PC-9 (cell line): ENCODE measurements at places on chromosomes 5 and 9. TPM values are rescaled to one million over a fixed set of nuclear protein-coding genes. Genes with fewer than 3 reads are reported as not detected.
A peak's percentile ranks its signal among the peaks of the same experiment; 100 is the strongest.

CTXN3 gene
- not detected in 2 replicates for total RNA-seq

- no peak for DNase-seq
Observed at GRCh38 chr5:172175263-172175719, 12.7 kb downstream of the STK10 start.

DNA sequence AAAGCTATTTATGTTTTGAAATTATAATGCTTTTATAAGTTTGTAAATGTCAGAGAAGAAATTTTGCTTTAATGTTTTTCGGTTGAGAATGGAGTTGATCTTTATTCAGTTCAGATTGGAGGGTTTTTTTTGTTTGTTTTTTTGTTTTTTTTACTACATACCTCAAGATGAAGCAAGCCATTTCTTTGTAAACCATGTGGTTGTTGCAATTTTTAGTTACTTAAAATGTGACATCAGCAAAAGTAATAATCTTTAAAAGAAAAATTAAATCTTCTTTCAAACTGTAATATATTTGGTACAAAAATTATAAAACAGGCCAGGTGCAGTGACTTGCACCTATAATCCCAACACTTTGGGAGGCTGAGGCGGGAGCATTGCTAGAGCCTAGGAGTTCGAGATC is 102.6 kb downstream of the CDC42SE2 start:
- no peak for DNase-seq

GRCh38 chr5:60540856-60541805 is 158.8 kb downstream of the DEPDC1B start:
- no peak for DNase-seq

GRCh38 chr9:69632768-69633167 is 39.4 kb downstream of the APBA1 start:
- no peak for DNase-seq

- DNase-seq, result no peak
Observed at GRCh38 chr9:20689833-20690232, 5.8 kb downstream of the FOCAD start.

DNA sequence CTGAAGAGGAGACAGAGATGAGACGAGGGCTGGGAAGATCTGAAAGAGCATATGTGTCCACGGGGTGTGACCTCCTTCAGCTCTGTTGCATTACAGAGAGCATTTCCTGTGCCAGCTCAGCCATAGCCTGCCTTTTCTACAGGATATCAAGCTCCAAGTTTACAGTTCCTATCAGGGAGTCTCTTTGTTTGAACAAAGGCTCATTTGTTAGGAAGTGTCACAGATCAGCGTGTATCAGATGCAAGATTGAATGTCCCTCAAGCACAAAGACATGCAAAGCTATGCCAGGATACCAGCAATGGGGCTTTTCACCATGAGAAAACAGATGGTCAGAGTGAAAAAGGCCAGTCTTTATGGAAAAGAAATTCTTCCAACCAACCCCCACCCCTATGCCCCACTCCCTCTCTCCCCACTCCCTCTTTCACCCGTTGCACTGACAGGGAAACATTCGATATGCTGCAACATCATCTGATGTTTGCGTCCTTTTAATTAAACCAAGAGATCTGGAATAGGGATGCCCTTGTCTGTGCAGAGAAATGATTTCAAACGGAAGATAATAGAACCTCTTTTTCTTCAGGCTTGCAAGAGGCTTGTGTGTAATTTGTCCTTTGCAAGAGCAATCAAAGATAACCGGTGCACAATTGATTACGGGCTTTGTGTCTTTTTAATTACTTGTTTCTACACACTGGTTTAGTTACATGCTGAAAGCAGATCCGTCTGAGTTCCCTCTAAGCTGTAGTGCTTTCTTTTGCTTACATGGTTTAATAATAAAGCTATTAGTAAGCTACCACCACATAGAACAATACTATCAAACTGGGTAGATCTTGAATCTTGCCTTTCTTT is 263.1 kb upstream of the RGMB start:
- DNase-seq, result no peak

PCDHGA6 gene
- 0.17 TPM in 1 of 2 replicates, not detected in the other for total RNA-seq

GRCh38 chr5:65483546-65484346 is 2.0 kb upstream of the ADAMTS6 start:
- peak; percentile 61 for DNase-seq

DNA sequence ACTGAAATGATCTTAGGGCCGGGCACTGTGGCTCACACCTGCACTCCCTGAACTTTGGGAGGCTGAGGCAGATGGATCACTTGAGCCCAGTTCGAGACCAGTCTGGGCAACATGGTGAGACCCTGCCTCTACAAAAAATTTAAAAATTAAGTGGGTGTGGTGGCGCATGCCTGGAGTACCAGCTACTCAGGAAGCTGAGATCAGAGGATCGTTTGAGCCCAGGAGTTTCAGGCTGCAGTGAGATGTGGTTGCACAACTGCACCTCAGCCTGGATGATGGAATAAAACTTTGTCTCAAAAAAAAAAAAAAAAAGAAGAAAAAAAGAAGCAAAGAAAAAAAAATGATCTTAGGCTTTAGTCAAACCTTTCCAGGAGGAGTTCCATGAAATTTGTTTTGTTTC is 41.8 kb downstream of the MEF2C start:
- no peak for DNase-seq

DNA sequence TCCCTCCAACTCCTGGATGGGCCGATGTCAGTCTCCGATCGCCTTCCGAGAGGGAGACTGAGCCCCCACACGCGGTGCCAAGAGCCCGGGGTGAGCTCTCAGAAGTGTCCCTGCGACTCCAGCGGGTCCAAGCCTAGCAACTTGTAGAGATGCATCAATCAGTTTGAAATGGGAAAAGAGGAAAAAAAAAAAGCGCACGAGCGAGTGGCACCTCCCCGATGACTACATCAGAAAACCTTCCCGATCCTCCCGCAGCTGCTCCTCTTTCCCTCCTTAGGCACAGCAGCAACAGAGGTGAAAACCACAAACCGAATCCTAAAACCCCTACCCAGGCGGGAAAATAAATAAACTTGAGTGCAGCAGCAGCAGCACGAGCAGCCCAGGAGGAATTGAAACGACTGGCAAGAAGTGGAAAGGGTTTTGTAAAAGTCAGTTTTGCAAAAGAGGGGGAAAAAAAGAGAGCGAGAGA is 1.0 kb upstream of the EFNA5 start:
- peak; percentile 56 for DNase-seq

DNA sequence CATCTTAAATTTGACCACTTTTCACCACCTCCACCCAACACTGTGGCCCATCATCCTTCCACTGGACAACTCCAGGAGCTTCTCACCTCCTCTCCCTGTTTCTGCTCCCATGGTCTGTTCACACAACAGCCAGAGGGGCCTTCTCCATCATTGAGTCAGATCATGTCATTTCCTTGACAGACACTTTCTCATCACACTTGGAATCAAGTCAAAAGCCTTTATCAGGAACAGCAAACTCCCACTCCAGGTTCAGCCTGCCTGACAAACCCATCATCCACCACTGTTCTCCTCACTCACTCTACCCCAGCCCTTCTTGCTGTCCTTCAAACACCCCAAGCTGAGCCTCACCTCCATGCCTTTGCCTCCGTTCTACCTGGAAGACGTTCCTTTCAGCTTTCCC is 78.4 kb upstream of the ADRA1B start:
- no peak for DNase-seq

DNA sequence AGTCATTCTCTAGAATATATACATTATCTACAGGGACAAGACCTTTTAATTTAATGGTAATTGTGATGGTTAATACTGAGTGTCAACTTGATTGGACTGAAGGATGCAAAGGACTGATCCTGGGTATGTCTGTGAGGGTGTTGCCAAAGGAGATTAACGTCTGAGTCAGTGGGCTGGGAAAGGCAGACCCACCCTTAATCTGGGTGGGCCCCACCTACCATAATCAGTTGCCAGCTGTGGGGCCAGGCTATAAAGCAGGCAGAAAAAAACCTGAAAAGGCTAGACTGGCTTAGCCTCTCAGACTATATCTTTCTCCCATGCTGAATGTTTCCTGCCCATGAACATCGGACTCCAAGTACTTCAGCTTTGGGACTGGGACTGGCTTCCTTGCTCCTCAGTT is 112.2 kb upstream of the SMC2 start:
- DNase-seq, result no peak

GRCh38 chr5:74177961-74178360 is 462.6 kb downstream of the ENC1 start:
- no peak for DNase-seq

- no peak for DNase-seq
Observed at GRCh38 chr9:109602987-109603386, 104.9 kb upstream of the PTPN3 start.

ADAMTS2 gene
- total RNA-seq, result not detected in 2 replicates

GRCh38 chr9:134295101-134295745 is 31.0 kb upstream of the RXRA start:
- DNase-seq, result no peak

PCDHB10 gene
- total RNA-seq, result not detected in 2 replicates

DNA sequence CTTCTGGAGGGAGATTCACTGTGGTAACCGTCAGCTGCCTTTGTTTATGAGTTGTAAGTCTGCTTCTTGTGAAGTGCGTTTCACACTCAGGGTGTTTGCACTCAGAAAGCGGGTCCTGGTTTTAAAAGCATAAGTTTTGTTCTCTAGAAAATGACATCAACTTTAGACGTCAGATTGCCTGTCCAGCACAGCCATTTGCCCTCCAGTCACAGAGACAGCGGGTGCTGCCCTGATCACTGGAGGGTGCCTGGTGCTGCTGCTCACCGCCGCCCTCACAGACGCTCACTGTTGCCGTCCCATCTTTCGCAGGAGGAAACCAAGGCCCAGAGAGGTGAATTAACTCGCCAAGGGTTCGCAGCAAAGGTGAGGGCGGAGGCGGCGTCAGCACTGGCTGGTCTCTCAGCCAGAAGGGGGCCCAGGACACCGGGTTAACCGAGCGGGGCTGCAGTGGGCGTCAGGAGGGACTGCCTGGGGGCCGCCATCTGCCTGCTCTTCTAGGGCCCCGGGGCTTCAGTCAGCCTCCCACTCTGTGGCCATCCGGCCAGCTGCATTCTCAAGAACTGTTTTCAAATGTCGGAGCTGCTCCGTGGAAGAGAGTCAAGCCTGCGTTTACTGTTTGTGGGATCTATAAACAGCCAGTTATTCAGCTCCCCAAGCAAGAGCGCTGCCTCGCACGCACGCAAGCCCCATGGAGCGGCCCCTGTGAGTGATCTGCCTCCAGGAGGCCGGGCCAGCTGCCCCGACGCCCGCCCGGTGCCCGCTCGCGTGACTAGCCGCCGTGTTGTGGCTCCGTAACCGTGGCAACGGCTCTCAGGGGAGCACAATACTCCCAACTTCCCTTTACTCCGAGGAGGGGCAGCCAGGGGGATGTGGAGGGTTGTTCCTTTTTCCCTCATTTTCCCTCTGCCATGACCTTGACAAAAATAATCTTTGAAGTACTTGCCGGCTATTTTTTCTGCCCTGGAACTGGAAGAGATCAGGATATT is 43.4 kb upstream of the EXOC3 start:
- DNase-seq, result peak; percentile 91

GRCh38 chr9:86600291-86600690 is 246.1 kb upstream of the TUT7 start:
- DNase-seq, result peak; percentile 8

ADGRV1 gene
- total RNA-seq, result 1.0 and 1.2 TPM in 2 replicates

- DNase-seq, result no peak
Observed at GRCh38 chr9:9124616-9125015, 1325.0 kb upstream of the DMAC1 start.

DNA sequence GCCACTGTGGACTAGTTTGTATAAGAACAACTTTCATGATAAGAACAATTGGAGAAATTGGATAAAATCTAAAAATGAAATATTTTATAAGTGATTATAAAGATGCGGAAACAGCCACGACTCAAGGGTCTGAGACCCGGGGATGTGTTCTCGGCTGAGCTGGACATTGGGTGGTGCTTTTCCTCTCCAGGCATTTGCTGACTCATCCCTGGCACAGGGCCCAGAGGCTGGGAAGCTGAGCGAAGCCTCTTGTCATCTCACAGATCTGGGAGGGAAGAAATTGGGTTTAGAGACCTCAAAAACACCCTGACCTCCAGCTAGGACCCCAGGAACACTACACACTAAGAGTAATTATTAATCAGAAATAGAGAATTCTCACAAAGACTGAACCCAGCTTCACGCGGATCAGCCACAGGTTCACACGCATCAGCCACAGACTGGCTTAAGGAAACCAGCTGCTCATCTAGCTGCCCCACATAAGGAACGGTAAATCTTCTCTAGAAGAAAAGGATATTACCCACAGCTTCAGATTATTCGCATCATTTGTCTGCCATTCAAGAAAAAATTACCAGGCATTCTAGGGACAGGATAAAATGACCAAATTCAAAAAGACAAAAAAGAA is 2.8 kb upstream of the OR2V1 start:
- DNase-seq, result peak; percentile 80

YTHDC2 gene
- total RNA-seq, result 14.9 and 18.6 TPM in 2 replicates

DNA sequence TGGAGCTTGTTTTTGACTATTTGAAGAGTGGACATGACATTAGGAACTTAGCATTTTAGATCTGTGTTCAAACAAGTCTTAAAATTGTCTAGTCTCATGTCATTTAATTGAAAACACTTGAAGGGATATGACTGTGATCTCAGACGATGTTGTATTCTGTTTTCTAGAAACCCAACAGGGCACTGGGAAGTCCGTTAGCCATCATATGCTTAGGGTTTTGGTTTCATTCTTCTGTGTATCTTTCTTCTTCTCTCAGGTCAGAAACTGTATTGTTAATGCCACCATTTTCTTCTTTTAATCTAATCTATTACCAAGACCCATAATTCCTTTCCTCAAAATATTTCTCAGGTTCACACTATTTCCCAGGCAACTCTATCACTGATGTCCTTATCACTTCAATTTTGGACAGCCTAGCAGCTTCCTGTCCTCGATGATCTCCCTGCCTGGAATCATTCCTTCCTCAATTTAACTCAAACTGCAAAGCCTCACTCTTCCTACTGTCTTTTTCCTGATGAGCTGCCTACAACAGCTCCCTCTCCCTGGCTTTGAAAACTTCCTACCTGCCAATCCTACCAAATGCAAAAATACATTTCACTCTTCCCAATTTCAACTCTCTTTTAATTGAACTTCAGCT is 77.7 kb downstream of the MEF2C start:
- no peak for DNase-seq

- no peak for DNase-seq
Observed at GRCh38 chr9:106639873-106640568, 222.9 kb upstream of the ZNF462 start.

DNA sequence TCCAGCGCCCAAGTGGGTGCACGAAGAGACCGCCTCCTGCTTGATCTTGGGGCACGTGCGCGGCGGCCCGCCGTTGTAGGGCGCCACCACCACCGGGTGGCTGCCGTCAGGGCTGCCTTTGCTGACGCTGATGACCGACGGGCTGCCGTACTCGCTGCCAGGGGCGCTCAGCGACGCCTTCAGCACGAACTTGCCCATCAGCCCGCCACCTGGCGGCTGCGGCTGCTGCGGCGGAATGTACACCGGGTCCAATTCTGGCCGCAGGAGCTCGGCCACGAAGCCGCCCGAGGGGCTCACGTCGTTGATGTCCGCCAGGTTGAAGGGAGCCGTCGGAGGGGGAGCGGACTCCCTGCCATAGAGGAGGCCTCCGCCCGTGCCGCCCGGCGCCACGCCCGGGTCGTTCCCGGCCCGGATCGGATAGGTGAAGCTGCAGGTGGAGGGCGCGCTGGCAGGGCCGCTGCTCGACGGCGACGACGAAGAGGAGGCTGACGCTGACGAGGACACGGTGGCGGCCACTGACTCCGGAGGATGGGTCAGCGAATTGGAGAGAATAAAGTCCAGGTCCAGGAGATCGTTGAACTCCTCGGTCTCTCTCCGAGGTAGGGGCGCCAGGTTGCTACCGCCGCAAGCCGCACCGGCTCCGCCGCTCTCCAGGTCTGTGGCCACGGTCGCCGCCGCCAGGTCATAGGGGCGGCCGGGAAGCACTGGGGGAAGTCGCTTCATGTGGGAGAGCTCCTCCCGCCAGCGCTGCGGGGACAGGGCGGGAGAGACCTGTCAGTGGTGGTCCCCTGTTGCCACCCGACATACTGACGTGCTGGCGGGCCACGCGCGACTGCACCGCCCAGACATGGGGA is 1.8 kb downstream of the KLF4 start:
- peak; percentile 77 for DNase-seq
